ENCODE measurements at places on chromosomes 5 and 9. TPM values are rescaled to one million over a fixed set of nuclear protein-coding genes. Genes with fewer than 3 reads are reported as not detected.

- no peak for DNase-seq
These were observed 26.8 kb downstream of the PIP5K1B start for GRCh38 chr9:68731857-68732256.

DNA sequence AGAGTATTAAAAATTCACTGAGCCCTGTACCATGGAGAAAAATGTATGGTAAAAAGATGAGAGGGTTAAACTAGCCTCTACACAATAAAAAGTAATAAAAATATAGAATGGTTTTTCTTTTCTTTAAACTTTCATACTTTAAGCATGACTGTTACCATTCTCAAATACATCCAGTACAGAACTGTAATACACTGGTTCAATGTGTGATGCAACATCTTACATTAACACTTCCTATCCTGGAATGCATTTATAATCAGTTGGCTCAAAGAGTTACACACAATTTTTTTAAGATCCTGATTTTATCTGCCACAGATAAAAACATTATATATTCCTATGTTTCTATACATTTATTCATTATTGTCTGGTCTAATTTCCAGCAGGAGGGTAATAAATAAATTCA is 4.7 kb downstream of the GNAQ start:
- no peak for DNase-seq

DNA sequence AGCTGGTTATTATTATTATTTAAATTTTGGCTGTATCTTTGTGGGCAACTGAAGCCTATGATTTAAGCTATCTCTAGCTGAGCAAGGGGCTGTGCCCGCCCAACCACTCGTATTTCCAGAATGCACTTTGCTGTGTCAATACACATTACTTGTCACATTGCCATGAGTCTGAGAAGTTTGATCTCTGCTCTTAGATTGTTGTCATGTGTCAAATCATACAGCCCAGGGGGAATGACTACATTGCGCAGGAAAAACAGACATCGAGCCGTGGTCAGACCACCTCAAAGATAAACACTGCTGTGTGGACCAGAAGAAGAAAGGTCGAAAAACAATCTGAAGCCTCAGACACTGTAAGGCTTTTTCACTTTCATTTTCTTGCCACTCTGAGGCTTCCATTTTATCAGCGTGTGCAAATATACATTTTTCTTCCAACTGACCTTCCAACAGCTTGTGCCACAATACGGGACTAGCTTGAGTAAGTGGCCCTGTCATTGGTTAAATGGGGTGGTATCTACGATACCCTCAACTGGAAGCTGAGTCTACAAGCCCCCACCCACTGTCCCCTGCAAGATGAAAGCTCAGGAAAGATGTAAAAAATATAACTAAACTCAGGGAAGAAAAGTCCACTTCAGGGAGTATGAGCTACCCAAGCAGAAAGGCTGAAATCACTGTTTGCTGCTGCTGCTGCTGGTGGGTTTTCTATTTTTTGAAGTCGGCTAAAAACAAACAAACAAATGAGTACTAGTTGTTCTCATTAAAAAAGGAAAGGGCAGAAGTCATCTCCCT is 603.0 kb downstream of the BNC2 start:
- DNase-seq = no peak

DNA sequence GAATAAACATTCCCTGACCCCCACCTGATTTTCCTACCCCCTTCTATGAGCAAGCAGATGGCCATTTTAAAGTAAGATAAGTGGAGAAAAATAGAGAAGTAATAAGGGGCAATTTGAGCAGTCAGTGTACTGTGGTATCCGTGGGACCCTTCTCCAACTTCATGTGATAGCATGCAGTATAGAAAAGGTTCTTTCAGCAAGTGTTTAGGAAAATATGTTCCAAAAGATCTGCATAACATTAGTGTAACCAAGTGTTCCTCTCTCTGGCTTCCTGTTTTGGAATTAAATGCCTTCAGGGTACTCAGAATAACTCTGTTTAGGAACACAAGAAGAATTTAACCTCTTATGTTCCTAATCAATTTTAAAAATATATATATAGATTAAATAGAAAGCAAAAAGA is 134.9 kb downstream of the ATG10 start:
- DNase-seq = no peak

GRCh38 chr9:3435732-3436131 is 90.1 kb downstream of the RFX3 start:
- DNase-seq = no peak

Gene SPTLC1
- total RNA-seq = 78.1 TPM

DNA sequence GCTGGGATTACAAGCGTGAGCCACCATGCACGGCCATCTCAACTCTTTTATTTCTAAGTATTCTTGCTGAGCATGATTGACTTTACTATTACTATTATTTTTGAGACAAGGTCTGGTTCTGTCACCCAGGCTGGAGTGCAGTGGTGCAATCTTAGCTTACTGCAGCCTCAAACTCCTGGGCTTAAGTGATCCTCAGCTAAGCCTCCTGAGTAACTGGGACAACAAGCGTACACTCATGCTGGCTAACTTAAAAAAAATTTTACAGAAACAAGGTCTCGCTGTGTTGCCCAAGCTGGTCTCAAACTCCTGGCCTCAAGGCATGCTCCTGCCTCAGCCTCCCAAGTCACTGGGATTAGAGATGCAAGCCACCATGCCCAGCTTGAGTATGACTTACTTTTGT is 443.7 kb downstream of the ARHGEF28 start:
- no peak for DNase-seq

Gene OR13C3
- not detected for total RNA-seq

DNA sequence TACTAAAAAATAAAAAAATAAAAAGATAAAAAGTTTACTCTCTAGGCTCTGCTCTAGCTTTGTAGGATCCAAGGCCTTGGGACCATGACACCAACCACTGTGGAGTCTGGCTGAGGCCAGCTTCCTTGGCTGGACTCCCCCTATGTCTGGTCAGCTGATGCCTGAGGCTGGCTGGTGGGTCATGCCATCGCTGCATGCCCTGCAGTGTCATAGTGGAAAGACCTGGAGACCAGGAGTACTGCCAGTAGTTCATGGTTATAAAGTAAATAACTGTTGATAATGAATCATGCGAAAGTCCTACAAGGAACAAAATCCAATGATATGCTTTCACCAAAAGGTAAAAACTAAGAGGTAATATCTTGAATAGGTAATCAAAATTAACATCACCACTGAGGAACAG is 43.2 kb downstream of the GARNL3 start:
- DNase-seq = no peak

DNA sequence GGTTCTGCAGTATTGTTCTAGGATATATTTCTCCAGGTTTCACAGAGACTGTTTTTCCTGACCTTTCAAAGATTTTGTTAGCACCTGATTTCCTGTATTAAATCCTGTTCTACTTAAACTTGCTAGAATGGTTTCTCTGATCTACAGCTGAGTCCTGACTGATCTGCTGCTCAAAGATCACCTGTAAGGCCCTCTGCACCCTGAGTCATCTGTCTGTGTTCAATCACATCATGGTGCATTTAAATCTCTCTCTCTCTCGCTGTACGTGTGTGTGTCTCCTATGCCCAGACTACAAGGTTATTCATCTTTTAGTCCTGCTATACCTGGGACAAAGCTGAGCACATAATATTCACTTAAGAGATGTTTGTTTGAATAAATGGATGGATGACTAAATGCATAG is 13.3 kb upstream of the C5orf63 start:
- DNase-seq = no peak

Gene GPRIN1
- total RNA-seq = 3.3 TPM

DNA sequence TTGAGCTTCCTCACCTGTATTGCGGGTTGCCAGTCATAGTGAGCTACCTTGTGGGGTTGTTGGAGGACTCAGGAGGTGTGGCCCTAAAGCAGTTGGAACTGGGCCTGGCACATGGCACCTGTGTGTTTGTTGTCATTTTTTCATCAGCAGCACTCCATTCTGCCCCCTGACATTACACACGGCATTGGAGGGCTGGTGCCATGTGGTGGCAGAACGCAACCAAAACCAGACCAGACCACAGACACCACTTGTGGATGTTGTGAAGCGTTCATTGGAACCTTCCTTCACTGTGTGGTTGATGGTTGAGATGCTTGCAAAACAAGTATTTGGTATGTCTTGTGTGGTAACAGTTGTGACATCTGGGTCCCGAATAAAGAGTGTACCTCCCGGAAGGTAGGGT is 113.2 kb upstream of the ERCC6L2 start:
- DNase-seq = no peak
